NCI-H187 (cell line): ENCODE measurements at places on chromosomes 3 and 15.

DNA sequence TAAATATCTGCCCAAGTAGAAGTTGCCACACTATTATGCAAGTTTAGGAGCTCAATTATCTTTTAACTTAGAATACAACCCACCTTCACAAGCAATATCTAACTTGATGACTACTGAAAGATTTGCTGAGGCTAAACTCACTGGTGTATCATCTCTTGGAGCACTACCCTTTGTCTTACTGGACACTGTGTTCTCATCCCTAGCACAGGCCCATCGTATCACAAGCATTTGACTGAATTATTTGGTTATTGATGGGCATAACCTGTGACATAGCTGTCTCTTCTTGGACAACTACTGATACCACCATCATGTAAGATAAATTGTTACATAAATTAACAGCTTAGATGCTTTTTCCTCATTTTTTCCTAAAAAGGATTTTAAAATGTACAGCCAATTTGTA, 216.2 kb upstream of the THBS1 start:
- no peak for DNase-seq

DNA sequence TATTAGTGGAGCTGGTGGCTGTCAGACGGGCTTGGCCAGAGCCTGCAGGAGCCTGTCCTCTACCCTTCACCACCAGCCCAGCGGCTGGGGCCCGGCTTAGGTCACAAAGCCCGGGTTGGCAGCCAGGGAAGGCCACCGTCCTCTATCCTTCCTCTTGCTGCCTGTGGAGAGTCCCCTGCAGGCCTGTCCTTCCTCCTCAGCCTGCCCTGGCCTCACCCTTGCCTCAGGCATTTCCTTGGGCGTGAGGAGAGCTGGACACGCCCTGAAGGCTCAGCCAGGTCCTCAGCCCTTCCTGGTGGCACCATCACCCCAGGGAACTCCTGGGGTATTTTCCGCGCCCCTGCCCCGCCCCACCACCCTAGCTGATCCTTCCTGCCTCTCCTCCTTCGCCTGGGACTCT, 7.7 kb downstream of the CHAC1 start:
- DNase-seq: no peak

DNA sequence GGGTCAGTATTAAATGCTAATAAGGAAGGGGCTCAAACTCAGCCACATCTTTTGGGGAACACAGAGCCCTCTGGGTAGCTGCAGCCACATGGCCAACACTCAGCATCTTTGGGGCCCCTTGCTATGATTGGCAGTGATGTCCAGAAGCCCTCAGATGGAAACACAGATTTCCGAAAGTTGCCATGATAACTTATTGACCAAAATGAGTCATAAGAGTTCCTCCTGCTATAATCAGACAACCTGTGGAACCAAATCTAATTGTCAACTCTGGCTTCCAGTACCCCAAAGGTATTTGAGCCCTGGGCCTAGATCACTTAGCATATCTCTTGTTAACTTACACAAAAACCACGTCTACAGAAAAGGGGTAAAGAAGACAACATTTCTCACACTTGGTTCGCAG, 392.2 kb downstream of the KCNH8 start:
- DNase-seq: no peak

DNA sequence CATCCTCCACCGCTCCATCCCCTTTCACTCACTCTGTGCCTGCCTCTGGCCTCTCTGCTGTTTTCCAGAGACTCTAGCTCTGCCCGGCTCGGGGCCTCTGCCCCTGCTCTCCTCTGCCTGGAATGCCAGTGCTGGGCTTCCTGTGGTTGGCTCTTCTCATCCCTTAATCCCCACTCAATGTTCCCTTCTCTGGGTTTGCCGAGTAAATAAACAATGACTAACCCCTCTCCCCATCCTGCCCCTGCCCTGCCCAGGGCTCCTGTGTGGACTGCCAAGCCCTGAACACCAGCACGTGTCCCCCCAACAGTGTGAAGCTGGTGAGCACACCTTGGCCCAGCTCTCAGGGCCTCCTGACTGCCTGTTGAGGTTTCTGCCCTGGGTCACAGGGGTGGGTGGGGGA, 12.2 kb downstream of the STAB1 start:
- DNase-seq: no peak

DNA sequence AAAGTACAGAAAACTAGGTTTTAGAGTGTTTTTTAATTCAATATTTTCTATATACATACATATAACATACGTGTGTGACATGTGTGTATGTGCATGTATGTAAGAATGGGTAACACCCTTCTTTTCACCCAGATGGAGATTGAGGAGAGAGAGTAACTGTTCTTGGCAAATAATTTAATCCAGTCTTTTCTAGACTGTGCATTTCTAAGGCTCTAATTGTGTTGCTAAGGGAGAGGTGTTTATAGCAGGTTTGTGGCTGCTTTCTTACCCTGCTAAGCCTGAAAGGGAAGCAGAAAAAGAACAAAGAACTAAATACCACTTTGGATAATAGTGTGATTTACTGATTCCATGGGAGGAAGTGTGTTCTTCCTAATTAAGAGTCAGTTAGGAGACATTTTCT, 46.0 kb upstream of the ALDH1L1 start:
- DNase-seq: no peak
